Endothelial cell (in vitro differentiated cells): ENCODE measurements at places on chromosomes 7 and 10.

DNA sequence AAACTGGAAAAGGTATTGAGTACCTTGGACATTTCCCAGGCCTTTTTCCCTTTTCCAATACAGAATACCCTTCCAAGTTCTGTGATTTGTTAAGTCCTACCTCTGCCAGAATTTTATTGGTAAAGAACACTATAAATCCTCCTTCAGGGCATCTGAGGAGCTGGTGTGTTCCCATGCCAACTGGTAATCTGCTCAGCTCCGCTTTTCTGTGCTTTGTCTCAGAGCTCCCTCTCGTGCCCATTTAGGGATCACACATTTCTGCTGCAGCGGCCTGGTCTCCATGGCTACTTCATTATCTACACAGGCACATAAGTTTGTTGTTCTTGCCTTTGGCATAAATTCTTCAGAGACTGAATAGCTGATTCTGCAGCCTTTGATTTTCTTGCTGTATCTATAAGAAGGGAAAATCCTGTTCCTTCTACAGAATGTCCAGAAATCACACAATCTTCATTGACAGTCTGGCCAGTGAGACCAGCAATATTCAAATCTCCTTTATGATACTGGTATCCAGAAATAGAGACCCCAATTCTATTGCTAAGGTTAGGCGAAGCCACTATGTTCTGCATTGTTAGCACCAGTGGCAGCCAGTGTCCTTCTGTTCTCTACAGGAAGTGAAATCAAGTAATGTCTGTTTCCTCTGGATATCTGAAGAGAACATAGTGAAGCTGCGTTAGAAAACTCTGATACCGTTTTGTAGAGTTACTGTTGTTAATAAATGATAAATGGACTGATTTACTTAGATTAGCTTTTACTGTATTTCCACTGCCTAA, 51.9 kb downstream of the DENND11 start:
- DNase-seq: peak; percentile 69

DNA sequence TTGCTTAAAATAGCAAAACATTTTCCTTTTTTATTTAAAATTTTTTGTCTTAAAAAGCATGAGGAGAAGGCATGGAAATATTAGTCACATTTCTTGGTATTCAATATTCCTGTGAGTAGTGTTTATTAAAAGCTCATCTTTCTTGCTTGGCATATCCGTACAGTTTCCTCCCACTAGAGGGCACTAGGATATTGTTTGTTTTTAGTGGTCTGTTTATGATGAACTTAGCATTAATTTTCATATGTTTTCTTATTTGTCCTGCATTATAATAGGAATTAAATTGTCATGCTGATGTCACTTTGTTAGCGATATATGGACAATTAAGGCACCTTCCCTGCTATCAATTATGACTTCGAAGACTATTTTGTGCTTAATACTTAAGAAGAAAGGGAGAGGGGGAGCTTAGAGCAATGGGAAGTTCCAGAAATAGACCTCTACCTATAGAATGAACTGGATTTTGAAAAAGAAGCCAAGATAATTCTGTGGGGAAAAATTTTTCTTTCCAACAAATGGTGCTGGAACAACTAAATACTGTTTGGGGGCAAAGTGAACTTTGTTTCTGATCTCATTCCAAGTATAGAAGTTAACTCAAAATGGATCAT, 91.0 kb upstream of the STRIP2 start:
- DNase-seq: no peak

- no peak for DNase-seq
These were observed 307.9 kb downstream of the WDR11 start for GRCh38 chr10:121158988-121159579.

- no peak for DNase-seq
These were observed 52.2 kb downstream of the IFIT5 start for GRCh38 chr10:89466599-89467035.

GRCh38 chr10:124069341-124070264, 23.8 kb downstream of the CHST15 start:
- no peak for DNase-seq

- DNase-seq: peak; percentile 8
These were observed 79.9 kb upstream of the THSD7A start for GRCh38 chr7:11911900-11912299.

- no peak for DNase-seq
These were observed 9.7 kb upstream of the GARS1 start for GRCh38 chr7:30584965-30585364.
